ENCODE measurements at places on chromosomes 7 and 10.

DNA sequence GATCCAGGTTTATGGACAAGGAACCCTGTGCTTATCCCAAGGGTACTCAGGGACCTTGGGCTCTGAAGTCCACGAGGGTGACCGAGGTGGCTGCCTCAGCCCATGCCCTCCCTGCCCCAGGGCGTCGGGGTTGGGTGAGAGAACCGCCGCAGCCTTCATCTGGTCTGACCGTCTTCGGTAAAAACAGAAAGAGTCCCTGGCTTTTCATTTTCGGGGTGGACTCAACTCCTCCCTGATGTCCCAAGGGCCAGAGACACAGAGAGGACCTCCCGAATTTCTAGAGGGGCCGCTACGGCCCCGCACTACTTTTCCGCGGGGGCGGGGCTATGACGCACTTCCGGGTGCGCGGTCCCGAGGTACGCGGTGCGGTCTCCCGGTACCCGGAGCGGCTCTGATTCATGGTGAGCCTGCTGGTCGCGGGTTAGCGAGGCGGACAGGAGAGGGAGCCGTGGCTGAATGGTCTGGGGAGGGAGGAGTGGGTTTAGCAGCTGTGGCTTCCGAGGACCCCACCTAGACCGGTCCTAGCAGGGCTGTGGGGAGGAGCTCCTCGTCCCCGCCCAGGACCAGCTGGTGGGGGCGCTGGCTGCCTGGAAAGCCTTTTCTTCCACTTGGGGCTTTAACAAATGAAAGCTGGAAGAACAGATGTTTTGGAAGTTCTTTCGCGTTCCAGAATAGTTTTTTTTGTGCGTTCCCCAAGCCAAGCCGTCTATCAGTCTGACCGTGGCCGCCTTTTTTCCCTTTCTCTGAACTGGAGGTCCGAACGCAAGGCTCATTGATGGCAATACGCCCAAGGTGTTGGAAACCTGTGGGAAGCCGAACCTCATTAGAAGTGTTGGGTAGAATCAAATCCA is at the start of gene ZSCAN21:
ZSCAN21 (plus strand) TSS at position 334 of the 851 bp plus-strand sequence. CDS start 7,233 bp downstream, outside the sequence.
- DNase-seq = peak; percentile 81

GRCh38 chr7:135597926-135598305 is 40.2 kb downstream of the NUP205 start:
- no peak for DNase-seq

- DNase-seq = no peak
These were observed 87.4 kb downstream of the CHN2 start for GRCh38 chr7:29281782-29282541.

GRCh38 chr7:125126376-125126775 is 196.8 kb upstream of the POT1 start:
- no peak for DNase-seq

DNA sequence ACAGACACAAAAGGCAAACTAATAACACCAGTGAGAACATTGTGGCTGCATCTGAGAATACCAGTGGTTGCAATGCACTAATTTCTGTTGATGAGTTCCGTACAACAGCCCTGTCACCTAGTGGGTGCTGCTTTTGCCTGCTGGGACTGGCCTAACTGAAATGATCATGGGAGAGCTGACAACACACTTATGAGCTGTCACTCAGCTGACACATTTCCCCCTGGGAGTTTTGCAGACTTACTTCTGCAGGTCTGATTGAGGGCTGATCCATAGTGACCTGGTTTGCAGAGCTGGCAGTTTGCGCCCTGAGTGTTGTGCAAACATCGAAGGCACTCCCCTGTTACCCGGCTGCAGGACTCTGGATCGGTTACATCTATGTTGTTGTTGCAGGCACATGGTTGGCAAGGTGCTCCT is 60.6 kb upstream of the LAMB1 start:
- DNase-seq = no peak

GRCh38 chr10:89515031-89515841 is 20.2 kb downstream of the SLC16A12 start:
- DNase-seq = peak; percentile 97

GRCh38 chr7:71604818-71605414 is 473.0 kb downstream of the GALNT17 start:
- no peak for DNase-seq

DNA sequence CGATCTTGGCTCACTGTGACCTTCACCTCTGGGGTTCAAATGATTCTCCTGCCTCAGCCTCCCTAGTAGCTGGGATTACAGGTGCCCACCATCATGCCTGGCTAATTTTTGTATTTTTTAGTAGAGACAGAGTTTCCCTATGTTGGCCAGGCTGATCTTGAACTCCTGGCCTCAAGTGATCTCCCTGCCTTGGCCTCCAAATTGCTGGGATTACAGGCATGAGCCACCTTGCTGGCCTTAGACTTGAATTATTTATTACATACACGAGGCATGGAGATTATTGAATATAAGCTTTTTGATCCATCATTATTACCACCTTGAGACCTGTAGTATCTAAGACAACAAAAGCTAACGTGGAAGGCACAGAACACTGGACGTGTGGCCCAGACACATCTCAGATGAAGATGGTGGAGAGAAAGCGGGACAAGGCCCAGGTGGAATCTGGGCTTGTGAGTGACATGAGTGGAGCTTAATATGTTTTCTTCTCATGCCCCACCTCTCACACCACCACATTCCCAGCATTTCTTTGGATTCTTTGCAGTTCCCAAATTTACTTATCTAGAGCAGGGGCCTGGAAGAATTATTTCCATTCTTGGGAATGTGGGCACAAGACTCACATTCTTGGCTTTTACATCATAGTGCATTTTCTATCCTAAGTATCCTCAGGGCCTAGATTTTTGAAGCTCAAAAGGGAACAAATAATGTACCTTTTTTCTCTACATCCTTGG is 76.6 kb downstream of the SUGCT start:
- peak; percentile 5 for DNase-seq

DNA sequence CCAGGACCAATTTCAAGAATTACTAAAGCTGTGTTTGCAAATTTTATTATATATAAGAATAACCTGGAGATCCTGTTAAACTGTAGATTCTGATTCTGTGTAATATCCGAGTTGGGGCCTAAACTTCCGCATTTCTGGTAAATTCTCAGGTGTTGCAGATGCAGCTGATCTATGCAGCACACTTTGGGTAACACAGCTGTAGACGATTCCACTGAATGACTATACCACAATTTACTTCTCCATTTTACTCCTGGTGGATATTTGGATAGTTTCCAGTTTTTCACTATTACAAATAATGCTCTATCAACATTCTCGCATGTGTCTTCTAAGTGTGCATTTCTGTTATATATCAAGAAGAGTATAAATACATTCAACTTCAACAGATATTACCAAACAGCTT is 7.5 kb downstream of the GDI2 start:
- no peak for DNase-seq

- peak; percentile 85 for DNase-seq
These were observed 256.6 kb upstream of the GLI3 start for GRCh38 chr7:42493436-42494198.

- DNase-seq = no peak
These were observed 83.0 kb upstream of the DUSP5 start for GRCh38 chr10:110414548-110415309.

DNA sequence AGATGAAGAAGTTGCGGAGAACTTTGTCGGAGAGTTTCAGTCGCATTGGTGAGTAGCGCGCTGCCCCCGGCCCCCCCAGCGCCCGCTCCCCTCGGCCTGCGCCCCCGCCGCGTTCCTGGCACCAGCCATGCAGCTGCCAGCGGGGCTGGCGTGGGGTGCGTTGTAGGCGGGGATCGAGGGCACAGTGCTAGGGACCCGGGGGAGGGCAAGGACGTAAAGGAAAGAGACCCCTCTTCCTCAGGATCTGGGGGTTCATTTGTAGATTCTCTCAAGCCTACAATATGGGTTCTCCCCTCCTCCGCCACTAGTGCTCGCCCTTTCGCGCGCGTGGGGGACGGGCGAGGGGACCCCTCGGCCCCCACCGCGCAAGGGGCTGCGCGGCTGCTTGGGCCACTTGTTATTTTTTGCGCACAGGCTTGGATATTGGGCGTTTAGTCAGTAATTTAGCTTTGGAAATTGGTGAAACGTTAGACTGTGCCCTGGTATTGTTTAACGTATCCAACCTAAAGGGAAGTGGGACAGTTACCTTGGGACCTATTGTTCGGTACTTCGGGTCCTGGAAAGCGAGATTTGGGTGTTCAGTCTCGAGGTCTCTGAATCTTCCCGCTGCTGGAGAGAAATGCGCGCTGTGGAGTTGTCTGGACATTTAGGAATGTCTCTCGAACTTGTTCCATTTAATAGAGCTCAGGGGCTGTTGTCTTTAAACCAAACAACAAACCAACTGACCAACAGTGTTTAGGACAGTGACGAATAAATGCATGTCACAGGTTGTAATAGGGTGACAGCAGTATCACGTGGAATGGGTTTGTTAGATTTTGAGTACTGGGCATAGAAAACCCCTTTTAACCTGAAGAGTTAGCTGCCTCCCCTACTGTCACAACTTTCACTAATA is 796 bp downstream of the CDK14 start:
- DNase-seq = peak; percentile 32

GRCh38 chr7:42342381-42342780 is 105.4 kb upstream of the GLI3 start:
- no peak for DNase-seq

DNA sequence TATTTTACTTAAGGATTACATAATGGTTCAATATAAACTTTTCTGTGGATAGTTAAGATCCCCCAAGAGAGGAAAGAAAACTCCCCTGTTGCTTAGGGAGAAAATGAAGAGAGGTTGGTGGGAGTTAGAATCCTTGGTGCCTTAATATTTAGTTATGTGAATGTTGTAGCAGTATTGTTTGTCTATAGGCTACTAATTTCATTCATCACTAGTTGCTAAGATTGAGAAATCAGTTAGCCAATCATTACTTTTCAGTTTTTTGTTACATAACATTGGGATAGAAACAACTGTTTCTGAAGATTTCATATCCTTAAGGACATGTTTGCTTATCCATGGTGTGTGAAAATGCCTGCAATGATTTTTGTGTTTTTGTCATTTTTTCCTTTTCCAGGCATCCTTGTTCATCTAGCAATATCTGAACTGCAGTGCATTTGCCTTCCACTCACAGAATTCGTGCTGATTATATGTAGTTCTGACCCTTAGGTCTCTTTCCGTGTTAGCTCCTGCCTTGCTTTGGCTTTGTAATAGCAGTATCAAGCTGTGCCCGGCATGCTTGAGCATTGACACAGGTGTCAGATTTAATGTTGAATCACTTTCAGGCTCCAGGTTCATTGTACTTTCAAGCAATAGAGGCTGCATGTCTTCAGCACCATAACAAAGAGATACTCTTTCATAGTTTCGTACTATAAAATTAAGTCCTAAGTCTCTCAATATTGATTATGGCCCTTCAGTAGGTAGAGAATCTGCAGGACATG is 85.0 kb downstream of the PODXL start:
- no peak for DNase-seq

DNA sequence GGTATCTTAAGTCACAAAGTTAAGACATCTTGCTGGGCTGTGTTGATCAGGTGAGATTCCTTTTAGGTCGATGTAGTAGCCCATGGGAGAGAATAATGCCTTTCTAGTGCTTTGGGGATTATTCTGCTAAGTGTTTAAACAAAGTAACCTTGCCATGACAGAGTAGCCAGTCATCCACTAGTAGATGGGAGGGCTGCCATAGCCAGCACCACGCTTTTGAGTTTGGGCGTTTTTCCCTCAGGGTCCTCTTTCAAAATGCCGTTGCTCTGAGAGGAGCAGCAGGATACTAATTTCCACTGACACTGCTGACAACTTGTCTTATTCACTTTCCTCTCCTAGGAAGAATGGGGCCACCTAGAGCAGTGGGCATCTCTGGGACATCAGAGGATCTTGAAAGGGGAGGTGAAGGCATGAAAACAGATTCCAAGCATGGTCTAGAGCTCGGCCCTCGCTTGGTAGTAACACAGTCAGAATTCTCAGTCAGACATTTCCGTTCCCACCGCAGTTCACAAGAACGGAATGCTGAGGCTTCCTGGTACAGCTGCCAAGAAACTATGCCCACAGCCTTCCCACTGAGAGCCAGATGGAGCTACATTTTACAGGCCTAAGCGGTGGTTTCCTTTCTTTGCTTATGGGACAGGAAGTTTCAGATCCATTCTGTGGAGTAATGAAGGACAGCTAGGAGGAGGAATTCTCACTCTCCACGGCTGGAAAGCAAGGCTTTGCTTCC is 15.3 kb upstream of the RSU1 start:
- peak; percentile 91 for DNase-seq

DNA sequence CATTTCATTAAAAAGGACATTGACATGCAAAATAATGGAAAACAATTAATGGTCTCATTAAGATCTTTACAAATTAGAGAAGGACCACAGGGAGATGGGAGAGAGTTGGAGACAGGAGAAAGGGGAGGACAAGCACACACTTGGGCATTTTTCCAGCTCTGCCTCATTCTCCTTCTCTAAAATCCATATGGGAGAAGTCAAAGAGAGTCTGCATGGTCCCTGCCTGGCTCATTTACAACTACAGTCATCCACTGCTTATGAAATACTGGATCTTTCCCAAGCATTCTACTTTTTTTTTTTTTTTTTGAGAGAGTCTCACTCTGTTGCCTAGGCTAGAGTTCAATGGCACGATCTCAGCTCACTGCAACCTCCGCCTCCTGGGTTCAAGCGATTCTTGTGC is 518.9 kb upstream of the CELF2 start:
- peak; percentile 8 for DNase-seq

DNA sequence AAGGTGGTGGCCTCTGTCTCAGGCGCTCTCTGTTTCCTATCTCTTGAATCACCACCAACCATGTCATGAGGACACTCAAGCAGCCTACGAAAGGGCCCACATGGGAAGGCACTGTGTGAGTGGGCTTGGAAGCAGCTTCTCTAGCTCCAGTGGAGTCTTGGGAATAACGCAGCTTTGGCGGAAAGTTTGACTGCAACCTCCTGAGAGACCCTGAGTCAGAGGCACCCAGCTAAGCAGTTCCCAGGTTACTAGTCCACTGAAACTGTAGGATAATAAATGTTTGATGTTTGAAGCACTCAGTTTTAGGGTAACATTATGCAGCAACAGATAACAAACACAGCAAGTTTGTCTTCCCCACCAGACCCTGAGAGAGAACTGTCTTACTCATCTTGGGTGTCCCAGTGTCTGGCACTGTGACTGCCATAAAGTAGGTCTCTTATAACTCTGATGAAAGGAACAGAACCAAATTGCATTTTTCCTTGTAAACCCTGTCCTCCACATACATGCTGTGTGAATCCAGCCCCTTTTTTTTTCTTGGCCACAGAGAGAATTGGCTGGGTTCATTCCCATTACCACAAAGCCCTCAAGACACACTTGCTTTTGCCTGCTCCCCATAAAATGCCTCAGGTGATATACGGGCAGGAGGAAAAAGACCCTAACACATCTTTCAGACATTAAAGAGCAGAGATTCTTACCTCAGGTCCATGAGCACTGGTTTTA is 185.5 kb downstream of the ZNF365 start:
- DNase-seq = no peak

- DNase-seq = peak; percentile 31
These were observed 102.5 kb downstream of the IMMP2L start for GRCh38 chr7:111459757-111460280.

All from fibroblast of gingiva (primary cell).